ENCODE measurements at places on chromosomes 4 and X. TPM values are rescaled to one million over a fixed set of nuclear protein-coding genes. Genes with fewer than 3 reads are reported as not detected.

Gene FGFBP2
- total RNA-seq = 0.15 TPM

GRCh38 chr4:140012688-140013486 lies 141.1 kb downstream of the MAML3 start:
- DNase-seq = peak; percentile 68

DNA sequence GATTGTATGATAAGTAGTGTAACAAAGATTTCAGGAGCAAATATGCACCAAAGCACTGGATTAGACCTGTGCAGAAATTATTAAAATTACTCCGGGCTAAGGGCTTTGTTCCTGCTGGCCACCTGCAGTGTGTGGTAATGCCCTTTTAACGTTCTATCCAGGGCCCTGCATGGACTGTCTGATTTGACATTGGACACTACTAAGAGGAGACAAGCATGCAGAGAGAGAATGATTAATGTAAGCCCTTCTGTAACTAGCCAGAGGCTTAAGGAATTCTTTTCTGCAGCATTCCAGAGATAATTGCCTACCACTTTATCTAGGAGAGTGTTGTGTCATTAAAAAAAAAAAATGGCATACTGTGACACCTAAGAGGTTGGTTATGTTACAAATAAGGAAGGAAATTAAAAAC lies 117.0 kb downstream of the PCDH7 start:
- peak; percentile 67 for DNase-seq

Gene PLAC8
- 0.15 TPM for total RNA-seq

DNA sequence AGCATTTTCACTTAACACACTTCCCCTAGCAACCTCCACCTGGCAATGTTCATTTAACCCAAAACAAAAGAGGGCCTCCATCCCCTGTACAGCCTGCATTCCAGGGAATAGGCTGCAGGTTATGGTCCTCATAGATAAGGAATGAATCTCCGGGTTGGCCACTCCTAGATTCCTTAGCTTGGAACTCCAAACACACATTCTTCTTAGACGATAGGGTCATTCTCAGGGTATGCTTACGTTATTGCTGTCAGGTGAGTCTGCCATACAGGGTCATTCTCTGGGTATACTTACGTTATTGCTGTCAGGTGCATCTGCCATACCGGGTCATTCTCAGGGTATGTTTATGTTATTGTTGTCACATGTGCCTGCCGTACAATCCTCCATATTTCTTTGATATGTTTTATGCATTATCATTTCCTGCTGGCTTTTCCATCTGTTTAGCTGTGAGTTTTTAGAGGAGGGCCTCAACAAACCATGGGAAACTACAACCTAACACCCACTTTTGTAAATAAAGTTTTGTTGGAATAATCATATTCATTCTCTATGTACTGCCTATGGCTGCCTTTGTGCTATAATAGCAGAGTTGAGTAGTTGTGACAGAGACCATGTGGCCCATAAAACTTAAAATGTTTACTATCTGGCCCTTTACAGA lies 8.2 kb upstream of the AFF1 start:
- no peak for DNase-seq

DNA sequence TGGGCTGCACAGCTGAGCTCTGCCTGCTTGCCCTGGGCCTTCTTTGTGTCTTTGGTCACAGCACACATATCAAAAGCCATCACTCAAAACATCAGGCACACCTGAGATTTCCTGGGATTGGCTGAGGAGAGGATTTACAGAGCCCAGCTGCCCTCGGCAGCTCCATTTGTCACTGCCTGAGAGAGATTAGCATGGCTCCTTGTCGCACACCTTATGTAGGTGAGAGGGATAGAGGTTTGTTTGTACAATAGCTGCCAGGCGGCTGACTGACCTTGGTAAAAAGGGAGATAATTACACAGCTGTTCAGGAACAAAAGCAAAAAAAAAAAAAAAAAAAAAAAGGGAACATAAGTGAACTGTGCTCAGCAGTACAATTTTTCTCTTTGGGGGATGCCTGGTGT lies 63.2 kb downstream of the MGST2 start:
- DNase-seq = no peak

Gene CT45A2
- not detected for total RNA-seq

Gene DRP2
- 2.2 TPM for total RNA-seq

- DNase-seq = no peak
Measured at GRCh38 chr4:53695540-53696463, 104.5 kb upstream of the LNX1 start.

Gene PCYT1B
- total RNA-seq = 33.9 TPM

All from neural progenitor cell (in vitro differentiated cells).